Spleen (tissue), 13 donors: ENCODE measurements at places on chromosomes 5 and 9. TPM values are rescaled to one million over a fixed set of nuclear protein-coding genes. Genes with fewer than 3 reads are reported as not detected.

- DNase-seq = peak; percentile 35
Observed at GRCh38 chr5:154479944-154480750, 2.1 kb upstream of the HAND1 start.

GRCh38 chr9:88772575-88772974 lies 218.7 kb upstream of the S1PR3 start:
- no peak for DNase-seq

DNA sequence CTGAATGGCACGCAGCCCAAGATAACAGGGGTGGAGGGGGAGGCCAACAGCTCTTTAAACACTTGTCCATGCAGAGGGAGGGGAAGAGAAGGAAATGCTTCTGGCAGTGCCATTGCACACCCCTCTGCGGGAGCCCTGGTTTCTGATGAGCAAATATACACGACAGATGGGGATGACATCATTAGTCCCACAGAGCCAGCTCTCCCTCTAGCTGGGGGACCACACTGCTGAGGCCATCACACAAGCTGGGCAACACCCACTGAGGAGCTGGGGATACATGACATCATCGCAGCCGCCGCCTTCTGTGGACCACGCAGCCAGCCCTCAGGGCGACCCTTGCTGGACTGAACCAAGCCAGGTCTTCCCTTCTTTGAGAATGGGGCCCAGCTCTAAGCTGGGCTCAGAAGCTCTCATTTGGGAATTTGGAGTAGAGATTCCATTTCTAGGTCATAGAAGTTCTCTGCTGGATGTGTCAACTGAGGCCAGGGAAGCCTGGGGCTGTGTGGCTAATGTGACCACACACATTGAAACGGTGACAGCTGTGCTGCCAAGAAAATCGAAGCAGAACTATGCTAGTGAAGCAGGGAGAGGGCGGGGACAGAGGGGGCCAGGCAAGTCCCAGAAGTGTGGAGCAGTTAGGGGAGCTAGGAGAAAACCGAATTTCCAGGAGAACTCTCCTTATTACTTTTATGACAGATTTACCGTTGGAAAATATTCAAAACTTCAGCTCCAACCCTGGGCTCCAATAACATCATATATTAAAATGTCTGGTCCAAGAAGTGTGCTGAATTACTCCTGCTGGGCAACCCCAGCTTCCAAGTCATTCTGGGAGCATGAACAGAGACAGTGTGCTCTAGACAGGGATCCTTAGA lies 79.5 kb downstream of the PRRT1B start:
- peak; percentile 62 for DNase-seq

GRCh38 chr9:15484802-15485201 lies 26.0 kb downstream of the PSIP1 start:
- DNase-seq = no peak

DNA sequence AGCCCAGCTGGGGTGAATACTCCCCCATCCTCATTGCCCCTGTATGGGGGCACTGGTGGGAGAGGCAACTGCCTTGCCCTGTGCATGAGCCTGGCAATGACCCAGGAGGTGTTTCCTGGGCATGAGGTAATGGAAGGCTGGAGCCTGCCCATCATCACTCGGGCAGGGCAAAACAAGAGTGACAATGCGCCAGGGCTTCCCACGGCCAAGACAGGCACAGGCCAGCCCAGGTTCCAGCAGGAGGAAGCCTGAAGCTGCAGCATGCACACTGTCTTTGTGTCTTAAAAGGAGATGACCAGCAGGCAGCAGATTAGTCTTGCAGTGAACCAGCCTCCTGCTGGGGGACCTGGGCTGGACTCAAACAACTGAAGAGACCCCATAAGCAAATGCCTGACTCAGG lies 92.2 kb upstream of the SMIM23 start:
- no peak for DNase-seq

DNA sequence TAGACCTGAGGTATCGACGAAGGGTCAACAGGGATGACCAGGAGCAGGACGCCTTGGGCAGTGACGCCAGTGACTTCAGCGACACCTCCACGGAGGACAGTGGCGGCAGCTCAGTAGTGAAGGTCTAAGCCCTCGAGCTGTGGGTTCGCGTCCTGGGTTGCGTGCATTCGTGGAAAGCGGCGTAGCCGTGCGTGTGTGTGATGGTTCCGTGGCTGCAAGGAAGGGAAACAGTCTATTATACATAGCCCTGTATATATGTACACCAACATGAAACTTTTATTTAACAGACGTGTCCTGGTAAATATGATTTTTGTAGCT lies 8.4 kb downstream of the PPP1R26 start:
- DNase-seq = no peak

- DNase-seq = no peak
Observed at GRCh38 chr9:36676091-36676490, 103.4 kb downstream of the MELK start.

SV2C gene
- total RNA-seq = 0.09 TPM

PCDHA1 gene
- not detected for total RNA-seq

DDX4 gene
- total RNA-seq = not detected

GHR gene
- total RNA-seq = 4.6 TPM

PELO gene
- total RNA-seq = 45.6 TPM
